Articular chondrocyte of knee joint (primary cell): ENCODE measurements at places on chromosomes 3 and 15. TPM values are rescaled to one million over a fixed set of nuclear protein-coding genes. Genes with fewer than 3 reads are reported as not detected.

LRRC31 gene
- total RNA-seq, result not detected in 2 replicates

FHIT gene
- 3.7 and 5.4 TPM in 2 replicates for total RNA-seq

PLSCR5 gene
- total RNA-seq, result not detected in 2 replicates

TM2D3 gene
- total RNA-seq, result 41.3 and 52.3 TPM in 2 replicates
